Iris pigment epithelial cell (primary cell): ENCODE measurements at places on chromosomes 6 and 20.

GRCh38 chr6:27502508-27503435 is 29.9 kb upstream of the ZNF184 start:
- peak; percentile 83 for DNase-seq

DNA sequence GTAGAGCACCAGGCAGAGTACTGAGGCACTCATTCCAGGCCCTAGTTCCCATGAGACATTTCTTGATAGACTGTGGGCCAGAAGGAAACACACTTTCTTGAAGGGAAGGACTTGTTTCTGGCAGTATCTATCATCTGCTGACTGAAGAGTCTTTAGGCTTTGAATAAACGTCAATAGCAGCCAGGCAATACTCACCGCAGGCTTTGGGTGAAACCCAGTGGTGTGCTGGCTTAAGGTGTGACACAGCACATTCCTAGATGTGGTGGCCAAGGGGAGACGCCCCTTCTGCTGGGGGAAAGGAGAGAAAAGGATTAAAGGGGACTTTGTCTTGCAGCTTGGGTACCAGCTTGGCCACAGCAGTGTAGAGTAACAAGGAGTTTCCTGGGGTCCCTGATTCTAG is 1039.6 kb downstream of the HACE1 start:
- DNase-seq, result no peak

- no peak for DNase-seq
Measured at GRCh38 chr6:2705256-2705655, 45.5 kb downstream of the MYLK4 start.

GRCh38 chr20:24896984-24897383 is 52.1 kb upstream of the CST7 start:
- DNase-seq, result no peak

DNA sequence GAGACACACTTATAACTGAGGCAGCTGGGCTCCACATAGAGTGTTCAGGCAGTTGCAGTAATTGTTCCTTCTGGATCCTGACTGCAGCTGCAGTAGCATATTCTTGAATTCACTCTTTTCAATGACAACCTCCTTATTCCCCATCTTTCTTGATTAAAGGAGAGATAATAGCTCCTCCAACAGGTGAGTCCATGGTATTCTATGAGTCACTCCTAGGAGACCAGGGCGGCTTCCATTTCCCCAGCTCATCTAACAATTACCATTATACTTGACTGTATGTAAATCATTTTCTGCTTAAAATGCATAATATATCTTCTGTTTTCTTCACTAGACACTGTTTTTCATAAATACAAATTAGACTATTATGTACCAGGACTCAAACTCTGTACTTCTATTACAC is 62.4 kb downstream of the TENT5A start:
- DNase-seq, result no peak

DNA sequence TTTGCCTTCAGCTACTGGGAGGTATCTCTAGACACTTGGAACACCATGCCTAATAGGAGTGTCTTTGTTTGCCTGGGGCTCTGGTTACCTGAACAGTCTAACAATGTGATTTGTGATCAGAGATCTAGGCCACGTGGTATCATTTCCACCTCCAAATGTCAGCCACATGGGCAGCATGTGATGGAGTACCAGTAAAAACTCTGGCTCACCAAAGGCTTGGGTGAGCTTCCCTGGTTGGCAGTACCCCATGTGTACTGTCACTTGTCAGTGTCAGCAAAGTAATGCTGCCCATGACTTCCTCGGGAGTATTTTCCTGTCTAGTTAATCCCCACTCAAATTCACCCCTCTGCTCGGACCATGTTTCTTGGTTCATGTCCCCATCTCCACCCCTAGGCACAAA is 195.2 kb upstream of the LRFN2 start:
- no peak for DNase-seq

DNA sequence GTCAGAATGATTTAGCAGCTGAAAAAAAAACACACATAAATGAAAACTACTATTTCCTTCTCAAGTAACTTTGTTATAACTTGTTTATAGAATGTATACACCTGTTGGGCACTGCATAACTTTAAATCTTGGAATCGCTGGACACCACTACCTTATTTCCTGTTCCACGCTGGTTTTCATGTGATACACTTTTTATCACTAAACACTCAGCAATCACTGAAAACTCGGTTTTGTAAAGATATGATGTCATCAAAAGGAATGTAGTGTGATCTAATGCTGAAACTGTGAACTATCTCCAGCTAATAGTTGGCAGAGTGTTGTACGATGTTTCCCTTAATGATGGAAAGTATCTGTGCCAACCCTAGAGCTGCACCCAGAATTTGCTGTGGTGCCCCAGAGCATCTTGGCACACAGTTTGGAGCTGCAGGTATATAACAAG is 127.9 kb downstream of the BACH2 start:
- peak; percentile 65 for DNase-seq

DNA sequence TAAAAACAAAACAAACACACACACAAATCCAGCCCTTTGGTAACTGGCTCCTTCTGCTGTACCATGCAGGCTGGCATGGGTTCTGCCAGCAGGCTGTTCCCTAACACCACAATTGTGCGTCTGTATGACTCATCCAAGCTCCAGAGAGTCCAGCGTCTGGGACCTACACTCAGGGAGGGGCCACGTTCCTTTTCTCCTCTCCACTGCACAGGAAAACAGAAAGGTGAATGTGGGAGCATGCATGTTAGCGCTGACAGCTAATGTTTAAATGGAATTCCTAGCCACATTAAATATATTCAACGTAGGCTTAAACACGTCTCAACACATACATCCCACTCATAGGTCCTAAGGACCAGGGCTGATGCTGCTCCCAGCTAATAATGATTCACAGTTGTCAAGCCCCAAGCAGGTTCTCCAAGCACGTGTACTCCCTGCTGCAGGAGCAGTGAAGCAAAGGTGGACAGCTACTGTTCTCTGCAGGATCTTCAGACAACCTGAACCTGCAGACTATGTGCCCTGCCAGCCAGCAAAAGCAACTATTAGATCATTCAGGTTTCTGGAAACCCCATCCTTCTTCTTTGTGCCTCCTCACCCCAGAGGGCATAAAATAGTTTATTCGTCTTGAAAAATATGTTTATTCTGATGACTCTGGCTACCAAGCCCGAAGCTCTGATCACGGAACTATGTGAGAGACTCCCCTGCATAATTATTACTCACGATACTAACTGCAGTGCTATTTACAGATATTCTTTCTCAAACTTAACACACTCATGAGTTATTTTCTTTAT is 20.9 kb downstream of the MAP1LC3A start:
- peak; percentile 78 for DNase-seq

DNA sequence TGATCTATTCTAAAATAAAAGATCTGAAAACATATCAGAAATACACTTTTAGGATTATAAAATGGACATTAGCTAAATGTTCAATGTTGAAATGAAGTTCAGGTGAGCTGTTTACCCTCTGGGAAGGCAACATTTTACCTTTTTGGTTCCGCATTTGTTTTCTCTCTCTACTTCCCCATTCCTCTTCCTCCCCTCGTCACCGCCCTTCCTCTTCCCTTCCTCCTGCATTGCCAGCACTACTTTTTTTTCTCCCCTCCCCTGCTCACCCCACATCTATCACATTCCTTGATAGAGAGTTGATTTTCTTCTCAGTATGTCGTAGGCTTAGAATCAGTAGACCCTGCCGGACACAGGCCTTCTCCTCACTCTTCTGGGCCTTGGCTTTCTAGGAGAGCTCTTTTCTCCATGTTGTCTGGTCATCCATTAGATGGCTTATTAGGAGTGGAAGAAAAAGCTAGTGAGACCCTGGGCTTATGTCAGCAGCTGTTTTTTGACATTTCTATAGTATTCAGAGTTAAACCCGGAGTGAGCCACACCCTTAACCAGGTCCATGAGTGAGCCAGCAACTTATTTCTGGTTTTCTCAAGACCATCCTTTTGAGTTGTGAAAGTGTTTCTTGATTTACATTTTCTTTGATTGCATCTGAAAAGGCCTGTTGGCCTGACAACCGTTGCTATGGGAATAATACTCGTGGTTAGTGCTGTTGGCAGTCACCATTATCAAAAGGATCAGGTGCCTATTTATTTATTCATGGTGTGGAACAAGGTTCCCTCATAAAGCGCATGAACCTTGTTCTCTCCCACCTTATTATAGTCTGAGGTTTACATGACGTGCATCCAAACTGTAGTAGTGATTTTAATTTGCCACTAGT is 90.9 kb downstream of the DTD1 start:
- peak; percentile 47 for DNase-seq

GRCh38 chr6:35736253-35736894 is 458 bp upstream of the ARMC12 start:
- peak; percentile 47 for DNase-seq
